ENCODE measurements at places on chromosomes 2 and 18.

DNA sequence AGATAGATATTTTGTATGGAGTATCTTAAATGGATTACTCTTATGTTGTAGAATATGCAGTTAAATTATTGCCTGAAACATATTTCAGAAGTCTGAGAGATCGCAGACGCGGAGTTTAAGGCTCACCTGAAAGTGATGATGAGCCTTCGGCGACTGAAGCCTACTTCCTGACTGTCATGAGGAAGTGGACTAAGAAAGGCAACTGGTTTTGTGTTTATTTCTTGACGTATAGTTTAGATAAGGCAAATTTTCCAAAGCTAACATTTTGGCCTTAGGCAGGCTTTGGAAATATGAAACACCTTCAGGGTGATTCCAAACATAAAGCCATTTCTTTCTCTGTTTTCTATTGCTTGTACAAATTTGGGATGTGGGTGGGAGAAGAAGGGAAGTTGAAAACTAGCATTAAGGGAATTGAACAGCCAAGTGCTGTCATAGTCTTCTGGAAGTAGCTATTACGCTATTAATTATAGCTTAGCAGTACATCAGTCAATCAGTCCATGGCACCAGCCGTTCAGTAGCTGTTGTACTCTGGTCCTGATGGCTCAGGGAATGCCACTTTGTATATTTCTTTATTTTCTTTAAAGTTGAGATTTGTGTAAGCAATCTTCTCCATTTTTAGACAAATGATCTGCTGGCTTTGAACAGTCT lies 1.5 kb downstream of the GRHL1 start:
- no peak for DNase-seq

GRCh38 chr2:62145478-62146100 lies 50.3 kb upstream of the B3GNT2 start:
- no peak for DNase-seq

DNA sequence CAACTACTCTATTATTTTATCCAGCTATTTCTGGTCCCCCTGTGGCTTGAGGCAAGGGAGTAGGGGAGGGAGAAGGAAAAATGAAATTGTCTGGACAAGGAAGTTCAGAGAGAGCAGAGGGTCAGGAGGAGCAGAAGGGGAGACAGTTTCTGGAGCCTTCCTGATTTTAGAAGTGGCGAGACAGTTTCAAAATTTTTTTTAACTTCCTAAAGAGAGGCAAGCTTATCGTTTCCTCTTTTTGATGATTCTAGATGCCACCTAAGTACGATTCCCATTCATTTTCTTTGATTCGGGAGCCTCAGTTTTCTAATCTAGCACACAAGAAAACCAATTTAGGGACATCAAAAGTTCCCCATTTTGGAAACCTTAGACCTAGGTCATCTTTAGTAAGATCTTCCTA lies 96.9 kb upstream of the B3GNT2 start:
- no peak for DNase-seq

DNA sequence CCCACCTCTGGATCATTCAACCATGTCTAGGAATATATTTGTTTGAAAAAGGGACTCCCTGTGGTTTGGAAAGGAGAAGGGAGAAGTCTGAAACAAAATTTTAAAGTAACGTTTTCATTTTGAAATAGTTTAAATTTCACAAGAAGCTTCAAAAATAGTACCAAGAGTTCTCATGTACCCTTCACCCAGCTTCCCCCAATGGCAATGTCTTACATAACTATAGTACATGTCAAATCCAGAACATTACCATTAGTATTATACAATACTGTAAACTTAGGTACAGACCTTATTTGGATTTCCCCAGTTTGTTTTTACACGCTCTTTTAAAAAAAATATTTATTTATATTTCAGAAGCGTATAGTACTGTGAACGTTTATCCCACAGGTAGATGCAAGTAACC lies 4.0 kb upstream of the LYG2 start:
- no peak for DNase-seq

- no peak for DNase-seq
Measured at GRCh38 chr2:43563679-43564078, 32.2 kb downstream of the THADA start.

DNA sequence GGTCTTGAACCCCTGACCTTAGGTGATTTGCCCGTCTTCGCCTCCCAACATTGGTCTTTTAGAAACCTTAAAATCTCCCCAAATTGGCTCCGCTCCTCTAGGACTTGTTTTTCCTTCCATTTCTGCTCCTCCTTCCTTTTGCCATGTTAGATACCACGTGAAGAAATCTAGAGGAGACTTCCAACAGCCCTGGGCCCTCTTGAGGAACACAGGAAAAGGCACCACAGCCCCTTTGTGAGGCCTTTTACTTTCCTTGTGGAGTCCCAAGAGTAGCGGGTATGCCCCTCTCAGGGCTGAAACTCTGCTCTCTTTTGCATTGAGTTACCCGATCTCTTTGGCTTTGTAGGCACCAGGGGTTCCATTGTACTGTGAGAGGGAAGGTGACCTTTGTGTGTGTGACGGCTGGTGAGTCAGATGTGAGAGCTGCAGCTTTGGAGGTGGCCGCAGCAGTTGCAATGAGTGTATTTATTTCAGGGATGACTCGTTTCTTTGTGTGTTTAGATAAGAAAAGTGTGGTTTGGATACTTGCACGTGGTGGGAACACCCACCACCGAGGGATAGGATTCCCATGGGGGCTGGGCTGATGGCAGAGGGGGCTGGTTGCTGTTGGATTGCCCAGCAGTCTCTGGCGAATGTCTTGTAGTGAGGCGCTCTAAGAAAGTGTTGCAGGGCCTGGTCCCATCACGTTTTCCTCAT lies 218.4 kb upstream of the HS6ST1 start:
- DNase-seq = peak; percentile 88

- no peak for DNase-seq
Measured at GRCh38 chr18:80238651-80239260, 8.6 kb downstream of the PARD6G start.

- DNase-seq = peak; percentile 55
Measured at GRCh38 chr2:98911376-98912154, 24.5 kb downstream of the CRACDL start.

DNA sequence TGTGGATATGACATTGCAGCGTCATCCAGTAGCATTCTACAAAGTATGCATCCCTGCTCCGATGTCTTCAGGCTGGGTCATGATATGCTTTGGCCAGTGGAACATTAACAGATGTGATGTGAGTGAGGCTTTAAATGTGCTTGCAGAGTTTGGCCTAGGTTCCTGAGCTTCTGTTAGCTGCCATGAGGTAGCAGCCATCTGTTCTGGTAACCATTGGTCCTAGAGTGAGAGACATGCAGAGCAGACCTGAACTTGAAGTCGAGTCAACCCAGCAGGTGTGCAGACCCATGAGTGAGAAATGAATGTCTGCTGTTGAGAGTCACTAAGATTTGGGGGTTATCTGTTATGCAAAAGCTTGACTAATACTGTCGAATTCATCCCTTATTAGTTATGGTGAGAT lies 73.8 kb upstream of the NABP1 start:
- no peak for DNase-seq

- DNase-seq = peak; percentile 83
Measured at GRCh38 chr18:79394534-79395307, 1.0 kb upstream of the NFATC1 start.

DNA sequence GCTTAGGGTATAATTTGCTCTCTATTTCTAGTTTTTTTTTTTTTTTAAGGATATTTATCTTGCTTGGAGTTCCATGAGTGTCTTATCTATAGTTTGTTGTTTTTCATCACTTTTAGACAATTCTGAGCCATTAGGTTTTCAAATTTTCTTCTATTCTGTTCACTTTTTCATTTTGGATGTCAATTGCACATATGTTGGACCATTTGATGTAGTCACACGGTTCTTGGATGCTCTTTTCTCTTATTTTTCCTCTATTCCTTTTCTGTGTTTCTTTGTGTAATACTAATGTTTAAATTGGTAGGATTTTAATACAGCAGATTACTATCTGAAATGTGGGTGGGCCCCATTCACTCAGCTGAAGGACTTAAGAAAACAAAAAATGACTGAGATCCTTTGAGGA lies 292.6 kb downstream of the CALCRL start:
- no peak for DNase-seq

DNA sequence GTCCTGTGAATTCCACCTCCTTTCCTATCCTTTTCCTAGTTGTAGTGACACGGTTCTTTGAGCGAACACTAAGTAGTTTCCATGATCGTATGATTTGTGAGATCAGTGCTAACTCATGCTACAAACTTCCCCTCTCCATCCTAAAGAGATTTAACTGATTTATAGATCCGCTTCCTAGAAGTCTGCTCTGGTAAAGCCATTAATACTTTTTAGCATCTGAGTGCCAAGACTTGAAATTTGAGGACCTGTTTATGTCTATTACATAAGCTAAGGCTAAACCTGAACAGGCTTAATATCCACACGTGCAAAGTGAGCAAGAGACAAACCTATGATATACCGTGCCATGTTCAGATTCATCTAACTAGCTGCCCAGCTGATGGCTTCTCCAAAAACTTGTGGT lies 14.9 kb downstream of the PROKR1 start:
- DNase-seq = no peak

DNA sequence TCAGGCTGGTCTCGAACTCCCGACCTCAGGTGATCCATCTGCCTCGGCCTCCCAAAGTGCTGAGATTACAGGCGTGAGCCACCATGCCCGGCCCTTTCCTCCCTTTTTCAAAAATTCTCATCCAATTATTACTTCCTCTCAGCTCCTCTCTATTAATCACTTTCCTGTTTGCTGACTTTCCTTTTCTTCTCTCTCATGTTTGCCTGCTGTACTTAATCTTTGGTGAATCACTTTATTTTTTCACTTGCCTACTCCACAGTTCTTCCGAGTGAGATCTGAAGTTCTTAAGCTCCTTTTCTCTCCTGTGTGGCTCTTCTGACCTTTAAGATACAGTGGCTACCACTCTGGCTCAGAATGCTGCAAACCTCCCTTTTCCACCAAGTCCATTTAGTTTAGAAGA lies 126.3 kb upstream of the SERTAD2 start:
- DNase-seq = no peak

DNA sequence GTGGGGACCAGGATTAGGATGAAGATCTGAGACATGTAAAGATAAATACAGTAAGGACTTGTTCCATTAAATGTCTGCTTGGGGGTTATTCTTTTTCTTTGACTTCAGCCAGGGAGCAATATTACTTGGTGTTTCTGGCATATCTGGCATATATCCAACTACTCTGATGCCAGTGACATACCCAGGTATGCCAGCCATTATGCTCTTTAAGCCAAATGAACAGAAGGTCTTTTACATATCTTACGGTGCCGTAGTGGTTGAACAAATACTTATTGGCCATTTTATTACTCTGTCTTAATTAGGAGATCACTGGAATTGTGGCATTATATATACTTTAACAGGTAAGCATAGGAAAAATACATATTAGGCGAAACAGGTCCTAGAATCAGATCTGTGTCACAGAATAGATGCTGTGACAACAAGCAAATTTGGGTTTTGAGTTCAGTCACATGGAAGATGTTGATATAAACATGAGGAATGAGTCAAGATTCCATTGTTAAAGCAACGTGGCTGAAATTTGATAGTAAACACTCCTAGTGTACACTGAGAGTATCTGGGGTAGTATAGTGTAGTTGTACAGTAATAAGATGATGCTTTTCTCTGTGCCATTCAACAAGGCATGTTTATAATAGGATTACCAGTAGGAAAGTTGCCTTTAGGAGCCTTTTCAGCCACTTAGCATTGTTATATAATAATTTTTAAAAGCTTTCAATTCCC lies 62.6 kb downstream of the KCTD18 start:
- DNase-seq = no peak

GRCh38 chr2:172639823-172640222 lies 83.9 kb downstream of the PDK1 start:
- peak; percentile 24 for DNase-seq

- DNase-seq = no peak
Measured at GRCh38 chr2:109428281-109428680, 185.5 kb downstream of the SEPTIN10 start.

DNA sequence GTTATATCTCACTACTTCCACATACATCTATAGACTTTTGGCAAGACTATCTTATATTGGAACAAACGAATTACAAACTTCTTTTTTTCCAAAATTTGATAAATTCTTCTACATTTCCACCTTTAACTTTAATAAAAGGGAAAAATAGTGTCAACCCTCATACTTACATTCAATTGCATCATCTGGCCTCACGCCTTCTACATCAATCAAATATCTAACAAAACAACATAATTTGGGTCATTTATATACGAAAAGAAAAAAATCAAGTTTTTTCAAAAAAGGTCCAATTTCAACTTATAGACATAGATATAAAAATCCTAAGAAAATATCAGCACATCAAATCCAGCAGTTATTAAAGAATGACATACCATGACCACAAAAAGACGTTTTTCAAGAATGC lies 12.9 kb downstream of the DUSP11 start:
- no peak for DNase-seq

DNA sequence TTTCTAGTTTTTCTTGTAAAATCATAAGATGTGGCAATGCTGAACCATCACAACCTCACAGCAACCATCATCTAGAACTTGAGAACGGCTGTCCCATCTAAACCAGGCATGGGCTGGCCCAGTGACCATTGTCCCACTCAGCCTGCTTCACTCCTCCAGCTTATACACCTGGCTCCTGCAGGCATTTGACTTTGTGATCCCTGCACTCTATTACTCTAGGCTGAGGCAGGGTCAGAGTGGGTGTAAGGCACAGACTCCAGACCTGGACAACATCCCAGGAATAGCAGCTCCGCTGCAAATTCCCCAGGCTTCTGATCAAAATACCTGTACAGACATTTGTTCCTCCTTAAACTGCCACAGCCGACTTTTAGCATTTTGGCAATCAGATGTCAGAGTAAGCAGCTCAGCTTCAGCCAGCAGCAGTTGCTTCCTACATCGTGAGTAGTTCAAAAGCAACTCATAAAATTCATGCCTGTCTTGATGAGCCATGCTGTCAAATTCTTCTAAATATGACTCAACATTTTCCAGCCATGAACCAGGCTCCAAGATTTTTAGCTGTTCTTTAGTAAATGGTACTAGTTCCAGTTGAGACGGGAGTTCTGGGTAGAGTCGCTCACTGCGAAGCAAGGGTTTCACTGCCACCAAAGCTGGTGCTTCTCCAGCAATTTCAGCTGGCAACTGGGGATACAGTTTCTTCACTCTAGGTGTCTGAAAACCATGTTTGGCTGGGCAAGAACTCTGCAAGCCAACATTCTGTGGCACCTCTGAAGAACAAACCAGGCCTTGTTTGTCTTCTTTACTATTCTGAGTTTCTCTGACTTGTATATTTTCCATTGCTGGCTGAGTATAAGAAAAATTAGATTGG lies 12.8 kb downstream of the EPG5 start:
- peak; percentile 54 for DNase-seq

Measured in urothelium cell line (cell line).